ENCODE measurements at places on chromosomes 16 and 17. TPM values are rescaled to one million over a fixed set of nuclear protein-coding genes. Genes with fewer than 3 reads are reported as not detected.

DNA sequence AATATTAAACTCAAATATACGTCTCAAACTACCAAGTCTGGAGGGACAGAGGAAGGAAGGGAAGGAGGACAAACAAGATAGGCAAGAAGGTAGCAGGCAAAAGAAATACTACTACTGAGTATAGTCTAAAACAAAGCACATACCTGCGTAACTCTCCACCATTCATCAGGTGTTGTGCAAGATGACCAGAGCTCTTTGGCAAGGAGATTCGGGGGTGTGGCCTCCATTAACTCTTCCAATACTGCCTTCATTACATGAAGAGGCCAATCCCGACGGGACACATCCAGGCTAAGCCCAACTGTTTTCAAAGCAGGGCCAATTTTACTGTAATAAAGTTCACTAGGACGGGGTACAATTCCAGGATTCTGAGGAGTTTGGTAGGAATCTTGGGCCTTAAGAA, 38.2 kb upstream of the ARL6IP1 start:
- DNase-seq, result peak; percentile 36
- peaks cover 2% of the 10 kb centered on the region for H3K4me1 ChIP-seq
- peaks cover 63% of the 10 kb centered on the region for H3K36me3 ChIP-seq
- no peak overlapping the region for H3K4me3 ChIP-seq
- no peak overlapping the region for H3K27ac ChIP-seq
- H3K27me3 ChIP-seq, result no peaks in the 10 kb centered on the region

GRCh38 chr16:85488414-85488813, 124.7 kb upstream of the GSE1 start:
- no peak overlapping the region for H3K27ac ChIP-seq
- peaks cover 7% of the 10 kb centered on the region for H3K4me1 ChIP-seq
- no peak overlapping the region for H3K4me3 ChIP-seq
- H3K36me3 ChIP-seq, result no peaks in the 10 kb centered on the region
- H3K27me3 ChIP-seq, result no peaks in the 10 kb centered on the region
- no peak for DNase-seq

GP1BA gene
- 2.3 TPM for total RNA-seq

DNA sequence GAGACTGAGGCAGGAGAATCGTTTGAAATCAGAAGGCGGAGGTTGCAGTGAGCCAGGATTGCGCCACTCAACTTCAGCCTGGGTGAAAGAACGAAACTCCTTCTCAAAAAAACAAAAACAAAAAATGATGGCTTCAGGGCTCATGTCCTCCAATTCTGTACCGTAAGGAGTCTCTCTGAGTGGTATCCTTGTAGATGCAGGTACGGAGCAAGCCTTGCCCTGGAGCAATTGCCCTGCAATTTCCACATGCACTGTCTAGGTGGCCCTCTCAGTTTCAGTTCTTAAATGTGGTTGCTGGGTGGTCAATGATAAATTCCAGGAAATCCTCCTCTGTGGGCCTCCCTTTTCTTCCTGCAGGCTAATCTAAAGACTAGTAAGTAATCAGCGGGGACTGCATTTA, 10.6 kb downstream of the TMEM238L start:
- no peaks in the 10 kb centered on the region for H3K36me3 ChIP-seq
- H3K4me1 ChIP-seq, result peaks cover 24% of the 10 kb centered on the region
- H3K27me3 ChIP-seq, result no peaks in the 10 kb centered on the region
- no peak for DNase-seq
- H3K4me3 ChIP-seq, result no peak overlapping the region

CCDC40 gene
- 0.93 TPM for total RNA-seq

GRCh38 chr17:38898812-38899348, 26.5 kb upstream of the LASP1NB start:
- peaks cover 47% of the 10 kb centered on the region for H3K4me1 ChIP-seq
- no peak overlapping the region for H3K4me3 ChIP-seq
- H3K36me3 ChIP-seq, result peaks cover 6% of the 10 kb centered on the region
- H3K27ac ChIP-seq, result peak overlapping the region; percentile 55
- H3K27me3 ChIP-seq, result no peaks in the 10 kb centered on the region

- no peak overlapping the region for H3K4me3 ChIP-seq
- no peaks in the 10 kb centered on the region for H3K27me3 ChIP-seq
- H3K27ac ChIP-seq, result no peak overlapping the region
- H3K36me3 ChIP-seq, result no peaks in the 10 kb centered on the region
- peaks cover 5% of the 10 kb centered on the region for H3K4me1 ChIP-seq
Measured at GRCh38 chr16:86771506-86772460, 193.4 kb downstream of the FOXL1 start.

KRTAP4-1 gene
- total RNA-seq, result not detected

- no peaks in the 10 kb centered on the region for H3K4me1 ChIP-seq
- H3K4me3 ChIP-seq, result no peak overlapping the region
- no peaks in the 10 kb centered on the region for H3K27me3 ChIP-seq
- H3K36me3 ChIP-seq, result no peaks in the 10 kb centered on the region
Measured at GRCh38 chr17:64920419-64921172, 1.3 kb upstream of the LRRC37A3 start.

- no peaks in the 10 kb centered on the region for H3K27me3 ChIP-seq
- H3K36me3 ChIP-seq, result no peaks in the 10 kb centered on the region
- no peaks in the 10 kb centered on the region for H3K4me1 ChIP-seq
- DNase-seq, result no peak
- H3K4me3 ChIP-seq, result no peak overlapping the region
- H3K27ac ChIP-seq, result no peak overlapping the region
Measured at GRCh38 chr16:88417684-88418476, 35.1 kb downstream of the ZNF469 start.

All from liver (tissue), 10 donors.